HuH-7 (cell line): ENCODE measurements at places on chromosomes 1 and 21.

DNA sequence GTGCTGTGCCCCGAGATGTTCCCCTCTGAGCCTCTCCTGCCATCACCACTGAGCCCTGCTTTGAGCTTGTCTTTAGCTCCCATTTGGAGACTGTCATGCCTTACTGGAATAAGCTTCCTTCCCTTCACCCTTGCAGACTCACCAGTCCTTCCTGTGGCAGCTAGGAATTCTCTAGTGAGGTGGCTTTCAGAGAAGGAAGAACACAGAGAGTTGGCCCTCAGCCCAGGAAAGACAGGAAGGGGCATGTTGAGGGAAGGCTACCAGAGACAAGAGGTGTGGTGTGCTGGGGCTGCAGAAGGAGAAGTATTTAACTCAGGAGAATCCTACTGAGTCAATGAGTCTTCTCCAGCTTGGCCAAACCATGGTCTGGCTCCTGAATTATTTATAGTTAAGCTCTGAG lies 76.3 kb downstream of the UCK2 start:
- no peak for DNase-seq

DNA sequence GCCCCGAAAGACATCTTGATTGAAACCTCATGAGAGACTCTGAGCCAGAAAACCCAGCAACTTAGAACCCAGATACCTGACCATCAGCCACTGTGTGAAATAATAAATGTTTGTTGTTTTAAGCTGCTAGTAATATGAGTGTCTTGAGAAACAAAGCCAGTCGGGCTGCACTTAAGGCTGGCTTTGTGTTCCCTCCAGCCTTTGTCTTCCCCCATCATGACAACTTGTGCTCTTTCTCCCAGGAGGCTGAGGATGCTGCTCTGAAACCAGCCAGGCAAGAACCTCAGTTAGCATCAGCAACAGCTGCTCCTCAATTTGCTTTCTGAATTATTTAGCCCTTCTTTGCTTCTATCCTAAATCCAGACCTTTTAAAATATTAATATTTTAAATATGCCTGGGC lies 78.2 kb downstream of the SLC16A1 start:
- DNase-seq, result no peak

DNA sequence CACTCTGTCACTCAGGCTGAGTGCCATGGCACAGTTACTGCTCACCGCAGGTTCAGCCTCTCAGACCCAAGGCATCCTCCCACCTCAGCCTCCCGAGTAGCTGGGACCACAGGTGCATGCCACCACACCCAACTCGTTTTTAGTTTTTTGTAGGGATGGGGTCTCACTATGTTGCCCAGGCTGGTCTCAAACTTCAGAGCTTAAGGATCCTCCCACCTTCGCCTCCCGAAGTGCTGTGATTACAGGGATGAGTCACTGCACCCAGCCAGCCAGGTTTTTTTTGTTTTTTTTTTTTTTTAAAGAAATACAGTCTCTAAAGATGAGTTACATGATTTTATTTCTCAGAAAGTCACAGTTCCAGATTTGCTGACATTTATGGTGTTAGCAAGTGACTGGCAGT lies 29.0 kb downstream of the BACE2 start:
- no peak for DNase-seq

DNA sequence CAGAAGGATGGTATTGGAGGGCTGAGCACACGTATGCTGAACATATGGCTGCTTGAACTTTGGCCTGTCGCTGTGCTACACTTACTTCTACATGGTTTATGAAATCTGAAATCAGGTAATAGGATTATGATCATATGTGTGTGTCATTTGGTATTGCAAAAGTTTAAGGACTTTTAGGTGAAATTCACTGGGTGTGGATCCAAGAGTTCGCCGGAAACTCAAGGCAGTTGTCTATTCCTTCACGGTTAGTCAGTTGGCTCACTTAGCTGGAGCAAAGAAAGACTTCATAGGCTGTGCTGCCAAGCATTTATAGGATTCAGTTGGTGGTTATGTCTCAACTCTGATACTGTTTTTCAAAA lies 927 bp downstream of the UAP1 start:
- DNase-seq, result no peak

DNA sequence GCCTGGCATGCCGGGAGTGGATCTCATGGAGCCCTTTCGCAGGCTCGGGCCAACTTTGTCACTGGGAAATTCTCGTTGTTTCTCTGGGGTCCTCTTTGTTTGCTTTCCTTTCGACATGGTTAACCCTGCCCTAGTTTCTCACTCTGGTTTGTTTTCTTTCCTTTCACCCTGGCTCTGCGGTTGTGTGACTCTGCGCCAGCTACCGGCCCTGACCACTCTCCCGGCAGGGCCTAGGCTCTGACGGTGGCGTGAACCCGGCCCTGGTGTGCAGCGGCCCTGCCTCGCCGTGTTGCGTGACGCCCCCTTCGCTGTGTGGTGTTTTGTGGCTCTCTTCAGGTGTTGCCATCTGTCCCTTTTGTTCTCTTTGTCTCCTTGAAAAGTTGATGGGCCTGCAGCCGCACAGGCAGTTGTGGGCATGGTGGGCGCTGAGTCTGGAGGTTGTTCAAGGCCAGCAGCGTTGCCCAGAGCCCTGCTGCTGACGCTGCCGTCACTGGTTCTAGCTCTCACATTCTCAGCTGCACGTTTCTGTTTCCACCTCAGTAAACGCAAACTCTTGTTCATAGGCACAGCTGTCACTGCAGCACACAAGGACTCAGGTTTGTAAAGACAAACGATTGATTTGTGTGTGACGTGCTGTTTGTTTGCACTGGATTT lies 64.6 kb upstream of the DIP2A start:
- DNase-seq, result peak; percentile 55

DNA sequence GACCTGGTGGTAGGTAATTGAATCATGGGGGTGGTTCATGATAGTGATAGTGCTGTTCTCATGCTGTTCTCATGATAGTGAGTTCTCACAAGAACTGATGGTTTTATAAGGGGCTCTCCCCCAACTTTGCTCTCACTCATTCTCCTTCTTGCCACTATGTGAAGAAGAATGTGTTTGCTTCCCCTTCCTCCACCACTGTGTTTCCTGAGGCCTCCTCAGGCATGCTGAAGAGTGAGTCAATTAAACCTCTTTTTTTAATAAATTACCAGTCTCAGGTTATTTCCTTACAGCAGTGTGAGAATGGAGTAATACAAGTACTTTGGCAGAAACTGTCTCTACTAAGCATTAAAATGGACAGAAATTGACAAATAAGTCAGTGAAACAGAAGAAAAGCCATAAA lies 21.6 kb downstream of the RAB3GAP2 start:
- no peak for DNase-seq

DNA sequence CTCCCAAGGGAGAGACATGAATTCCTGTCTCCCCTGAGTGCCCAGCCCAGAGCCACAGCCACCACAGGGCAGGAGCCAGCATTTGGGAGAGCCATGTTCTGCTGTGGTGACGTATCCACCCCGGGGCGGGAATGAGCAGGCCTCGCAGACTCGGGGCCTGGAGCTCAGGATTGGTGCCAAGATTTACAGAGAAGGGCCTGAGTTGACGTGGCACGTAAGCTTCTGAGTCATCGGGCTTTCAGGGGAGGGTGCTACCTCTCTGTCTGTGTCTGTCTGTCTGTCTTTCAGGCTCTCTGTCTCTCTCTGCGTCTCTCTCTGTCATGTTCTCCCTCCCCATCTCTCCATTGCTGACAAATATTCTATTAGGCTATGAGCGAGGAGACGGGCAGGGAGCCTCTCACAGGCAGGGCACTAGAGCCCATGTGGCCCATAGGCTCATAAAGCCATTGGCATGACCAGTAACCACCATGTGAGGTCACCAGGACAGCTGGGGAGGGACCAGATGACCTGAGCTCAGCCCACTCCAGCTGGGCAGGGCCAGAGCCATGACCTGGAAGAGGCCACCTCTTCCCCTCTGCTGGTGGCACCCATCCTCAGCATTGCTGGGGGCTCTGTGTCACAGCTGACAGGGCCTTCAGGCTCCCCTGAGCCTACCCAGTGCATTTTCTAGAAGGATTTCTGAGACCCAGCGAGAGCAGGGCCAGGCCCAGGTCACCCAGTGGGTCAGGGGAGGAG lies 300.0 kb upstream of the VAMP3 start:
- DNase-seq, result no peak

DNA sequence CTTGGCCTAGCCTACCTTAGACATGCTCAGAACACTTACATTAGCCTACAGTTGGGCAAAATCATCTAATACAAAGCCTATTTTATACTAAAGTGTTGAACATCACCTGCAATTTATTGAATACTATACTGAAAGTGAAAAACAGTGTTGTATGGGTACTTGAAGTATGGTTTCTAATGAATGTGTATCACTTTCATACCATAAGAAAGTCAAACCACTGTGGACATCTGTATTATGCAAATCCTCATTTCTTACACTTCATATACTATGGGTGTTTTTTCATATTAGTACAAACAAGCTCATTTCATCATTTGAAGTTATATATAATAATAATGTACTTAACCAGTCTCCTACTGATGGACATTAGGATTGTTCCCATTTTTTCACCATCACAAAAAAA lies 41.2 kb downstream of the TDRD5 start:
- DNase-seq, result no peak
